ENCODE measurements at places on chromosomes 12 and 14.

- no peak for DNase-seq
These were observed 15.3 kb downstream of the CCDC62 start for GRCh38 chr12:122789637-122790036.

- no peak for DNase-seq
These were observed 391.1 kb downstream of the PAWR start for GRCh38 chr12:79299447-79300198.

DNA sequence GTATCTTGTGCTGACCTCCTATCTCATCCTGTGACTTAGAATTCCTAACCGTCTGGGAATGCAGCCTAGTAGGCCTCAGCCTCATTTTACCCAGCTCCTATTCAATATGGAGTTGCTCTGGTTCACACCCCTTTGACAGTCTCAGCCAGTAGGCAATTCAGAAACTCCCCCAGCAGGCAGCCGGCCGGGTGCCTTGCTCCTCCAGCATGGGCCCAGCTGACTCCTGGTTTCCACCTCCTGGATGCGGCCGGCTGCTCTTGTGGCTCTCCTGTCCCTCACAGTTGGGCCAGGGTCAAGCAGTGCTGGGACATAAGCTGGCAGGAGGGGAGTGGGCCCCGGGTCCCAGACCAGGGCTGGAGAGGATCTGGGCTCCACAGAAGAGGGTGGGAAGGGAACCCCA lies 58.2 kb downstream of the LRRC74A start:
- DNase-seq = no peak

GRCh38 chr12:3091382-3092241 lies 14.4 kb downstream of the TSPAN9 start:
- no peak for DNase-seq

- DNase-seq = no peak
These were observed 29.4 kb downstream of the PLEKHA5 start for GRCh38 chr12:19158923-19159322.

DNA sequence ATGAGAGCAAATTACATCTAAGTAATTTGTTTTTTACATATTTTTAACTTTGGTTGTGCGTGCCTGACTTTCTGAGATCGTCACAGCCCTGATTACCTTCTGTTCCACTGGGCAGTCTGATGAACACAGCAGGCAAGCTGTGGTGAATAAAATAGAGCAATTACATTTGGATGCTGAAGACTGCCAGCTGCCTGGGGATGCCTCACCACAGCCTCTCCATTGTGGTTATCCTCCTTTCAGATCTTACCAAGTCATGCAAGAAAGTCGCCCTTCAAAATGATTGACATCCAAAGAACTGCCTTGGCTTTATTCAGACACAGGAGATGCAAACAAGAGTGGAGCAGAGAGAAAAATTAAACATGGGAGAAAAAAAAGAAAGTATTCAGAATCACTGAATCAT lies 456.6 kb upstream of the TMPO start:
- DNase-seq = no peak

DNA sequence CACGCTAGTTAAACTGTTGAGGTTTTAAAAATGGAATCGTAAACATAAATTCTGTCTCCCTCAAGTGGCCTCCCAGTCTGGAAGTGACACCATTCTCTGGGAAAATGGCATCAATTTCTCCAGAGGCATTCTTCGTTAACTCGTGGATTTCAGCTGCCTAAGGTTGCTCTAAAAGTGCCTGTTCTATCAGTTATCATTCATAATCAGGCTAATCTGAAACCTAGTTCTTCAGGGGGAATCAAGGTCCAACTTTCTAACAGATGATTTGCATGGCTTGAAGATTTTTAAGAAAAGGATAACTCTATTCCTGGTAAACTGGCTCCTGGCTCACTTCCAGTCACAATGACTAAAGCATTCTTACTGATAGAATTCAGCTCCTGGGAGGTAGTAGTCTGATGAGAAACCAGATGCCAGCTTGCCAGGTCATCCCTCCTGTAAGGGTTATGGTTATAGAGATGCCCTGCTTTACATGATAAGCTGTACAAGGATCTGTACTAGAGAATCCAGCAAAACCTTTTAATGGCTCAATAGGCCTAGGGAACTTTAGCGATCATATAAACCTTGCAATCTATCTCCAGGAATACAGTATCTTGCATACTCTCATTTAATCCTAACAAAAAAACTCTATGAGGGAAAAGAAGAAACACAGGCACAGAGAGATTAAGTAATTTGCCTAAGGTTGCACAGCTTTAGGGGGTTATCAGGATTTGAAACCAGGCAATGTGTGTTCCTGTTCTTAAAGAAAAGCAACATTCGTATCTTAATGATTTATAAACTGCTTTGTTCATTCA lies 1.5 kb downstream of the L3HYPDH start:
- no peak for DNase-seq

- no peak for DNase-seq
These were observed 37.6 kb upstream of the JDP2 start for GRCh38 chr14:75390183-75390582.

DNA sequence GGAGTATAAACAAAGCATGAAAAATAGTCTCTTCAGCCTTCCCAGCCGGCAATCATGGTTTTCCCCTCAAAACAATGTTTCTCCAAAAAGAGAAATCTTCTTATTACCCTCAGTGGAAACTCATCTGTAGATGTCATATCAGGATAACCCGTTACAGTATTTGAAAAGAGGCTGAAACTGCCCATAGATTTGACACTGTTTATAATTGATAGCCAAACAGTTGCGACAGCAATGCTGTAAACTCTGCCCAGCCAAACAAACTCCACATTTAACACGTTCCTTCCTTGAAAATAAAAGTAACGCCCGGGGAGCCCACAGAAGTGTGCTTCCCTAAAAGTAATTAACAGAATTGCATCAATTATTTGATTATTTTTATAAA lies 201.3 kb upstream of the FOXN3 start:
- no peak for DNase-seq

DNA sequence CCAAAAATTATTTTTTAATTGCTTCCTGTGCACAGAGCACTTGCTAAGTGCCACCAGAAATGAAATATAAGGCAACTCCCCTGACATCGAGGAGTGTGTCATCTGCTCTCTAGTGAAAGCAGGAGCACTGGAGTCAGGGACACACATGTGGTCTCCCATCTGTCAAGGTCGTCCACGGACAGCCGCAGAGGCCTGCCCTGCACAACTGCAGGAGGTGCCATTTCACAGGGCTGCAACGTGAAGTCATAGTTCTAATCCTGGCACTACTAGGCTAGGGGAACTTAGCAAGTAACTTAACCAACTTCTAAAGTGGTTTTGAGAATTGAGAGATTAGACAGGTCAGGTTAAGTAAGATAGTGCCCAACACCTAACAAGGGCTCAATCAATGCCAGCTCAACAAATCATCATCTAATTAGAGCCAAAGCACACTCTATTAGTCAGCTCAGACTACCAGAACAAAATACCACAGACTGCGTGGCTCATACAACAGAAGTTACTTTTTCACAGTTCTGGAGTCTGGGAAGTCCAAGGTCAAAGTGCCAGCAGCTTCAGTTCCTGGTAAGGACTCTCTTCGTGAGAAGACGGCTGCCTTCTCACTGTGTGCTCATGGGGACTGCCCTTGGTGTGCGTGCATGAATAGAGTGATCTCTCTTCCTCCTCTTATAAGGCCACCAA lies 30.7 kb downstream of the FOXN3 start:
- no peak for DNase-seq

DNA sequence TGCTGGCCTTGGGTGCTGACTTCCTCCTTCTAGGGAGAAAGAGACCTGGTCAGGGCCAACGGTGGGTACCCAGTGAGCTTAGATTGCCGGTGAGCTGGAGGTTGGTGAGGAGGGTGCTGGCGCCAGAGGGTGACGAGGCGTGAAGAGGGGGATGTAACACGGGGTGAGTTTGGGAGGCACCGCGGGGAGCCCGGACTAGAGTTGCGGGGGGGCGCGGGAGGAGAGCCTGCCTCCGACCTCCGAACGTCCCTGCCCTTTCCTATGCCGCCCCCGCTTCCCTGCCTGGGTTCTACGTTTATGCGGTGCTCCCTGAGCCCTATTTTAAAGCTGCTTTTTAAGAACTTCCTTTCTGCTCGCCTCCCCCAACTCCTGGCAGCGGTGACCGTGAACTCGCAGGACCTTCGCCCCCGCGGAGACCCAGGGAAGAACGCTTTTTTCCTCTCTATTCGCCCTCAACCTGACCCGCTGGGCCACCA lies 18.6 kb downstream of the OR6S1 start:
- peak; percentile 19 for DNase-seq

- DNase-seq = no peak
These were observed 30.5 kb downstream of the RPH3A start for GRCh38 chr12:112822056-112822455.

- DNase-seq = no peak
These were observed 459.6 kb upstream of the RGS6 start for GRCh38 chr14:71472356-71473340.

DNA sequence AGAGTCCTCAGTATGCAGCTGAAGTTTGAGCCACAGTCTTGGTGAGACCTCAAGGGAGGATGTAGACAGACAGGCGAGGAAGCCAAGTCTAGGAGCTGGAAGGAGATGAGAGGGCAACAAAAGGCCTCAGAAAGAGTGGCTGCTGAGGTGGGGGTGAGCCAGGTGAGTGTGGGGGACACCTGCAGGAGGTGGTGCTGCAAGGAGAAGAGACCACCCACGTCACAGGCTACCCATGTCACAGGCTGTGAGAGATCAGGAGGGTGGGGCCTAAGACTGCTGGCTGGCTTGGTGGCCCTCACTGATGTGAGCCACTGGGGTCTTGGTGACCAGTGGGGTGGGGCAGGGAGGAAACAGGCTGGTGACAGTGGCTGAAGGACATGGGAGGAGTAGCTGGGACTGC lies 97.3 kb downstream of the KIF26A start:
- no peak for DNase-seq

DNA sequence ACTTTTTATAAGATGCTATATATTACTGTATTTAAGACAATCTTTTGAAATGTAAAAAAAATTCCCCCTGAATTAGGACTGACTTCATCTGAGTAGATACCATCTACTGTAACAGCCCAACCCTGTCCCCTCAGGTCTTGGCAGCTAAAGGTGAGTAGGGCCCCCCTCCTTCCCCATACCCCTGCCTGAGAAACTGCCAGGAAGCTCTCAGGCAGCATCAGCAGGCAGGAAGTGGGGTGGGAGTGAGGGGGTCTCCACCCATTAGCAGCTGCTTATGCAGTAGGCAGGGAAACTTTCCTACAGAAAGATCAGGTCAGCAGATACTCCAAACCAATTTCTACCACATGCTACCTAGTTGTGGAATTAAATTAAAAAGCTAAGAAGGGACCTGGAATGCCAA lies 62.5 kb downstream of the PAX9 start:
- DNase-seq = no peak

DNA sequence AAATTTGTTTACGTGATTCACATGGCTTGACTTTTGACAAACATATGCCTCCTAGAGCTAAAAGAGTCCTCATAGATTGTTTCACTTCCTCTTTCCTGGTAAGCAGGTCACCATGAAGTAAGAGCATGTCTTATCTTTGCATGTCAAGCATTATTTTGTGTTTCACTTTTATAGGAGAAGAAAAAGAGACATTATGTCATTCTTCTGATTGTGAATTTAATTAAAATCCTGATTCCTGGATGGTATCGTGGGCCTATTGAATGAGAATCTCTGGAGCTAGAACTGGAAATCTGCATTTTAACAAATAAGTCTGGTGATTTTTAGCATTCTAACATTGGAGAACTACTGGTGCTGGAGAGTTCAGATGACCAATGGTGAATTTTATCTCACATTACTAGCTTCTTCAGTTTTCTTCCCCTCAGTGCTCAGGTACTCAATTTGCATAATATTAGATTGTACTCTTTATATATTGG lies 218.6 kb upstream of the ATP2B1 start:
- no peak for DNase-seq

DNA sequence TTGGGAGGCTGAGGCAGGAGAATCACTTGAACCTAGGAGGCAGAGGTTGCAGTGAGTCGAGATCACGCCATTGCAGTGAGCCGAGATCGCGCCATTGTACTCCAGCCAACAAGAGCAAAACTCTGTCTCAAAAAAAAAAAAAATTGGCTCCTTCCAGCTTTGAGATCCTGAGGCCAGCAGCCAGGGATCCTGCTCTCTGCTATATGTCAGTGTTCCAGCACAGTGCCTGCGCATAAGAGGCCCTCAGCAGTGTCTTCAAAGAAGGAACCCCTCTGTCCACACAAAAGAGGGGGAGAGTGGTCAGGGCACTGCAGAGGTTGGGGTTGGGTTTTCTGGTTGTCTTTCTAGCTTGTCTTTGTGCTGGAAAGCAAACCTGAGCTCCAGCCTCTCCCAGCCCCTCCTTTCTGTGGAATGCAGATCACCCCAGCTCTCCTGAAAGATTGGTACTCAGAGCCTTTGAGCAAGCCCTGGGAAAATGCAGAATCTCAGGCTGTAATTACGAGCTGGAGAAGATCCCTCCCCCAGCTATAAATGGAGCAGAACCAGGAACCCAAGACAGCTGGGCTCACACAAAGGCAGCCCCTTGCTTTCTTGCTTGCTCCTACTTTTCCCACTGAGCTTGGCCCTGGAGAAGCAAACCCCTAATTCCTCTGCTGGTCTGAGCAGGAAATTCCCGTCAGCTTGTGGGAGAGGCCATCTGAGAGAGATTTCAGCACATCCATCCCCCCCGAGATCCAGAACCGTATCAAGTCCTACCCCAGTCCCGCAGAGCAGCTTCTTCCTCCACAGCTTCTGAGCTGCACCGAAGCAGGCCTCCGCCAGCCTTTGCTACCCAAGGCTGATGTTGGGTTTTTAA lies 205.7 kb downstream of the ZFP36L1 start:
- no peak for DNase-seq

DNA sequence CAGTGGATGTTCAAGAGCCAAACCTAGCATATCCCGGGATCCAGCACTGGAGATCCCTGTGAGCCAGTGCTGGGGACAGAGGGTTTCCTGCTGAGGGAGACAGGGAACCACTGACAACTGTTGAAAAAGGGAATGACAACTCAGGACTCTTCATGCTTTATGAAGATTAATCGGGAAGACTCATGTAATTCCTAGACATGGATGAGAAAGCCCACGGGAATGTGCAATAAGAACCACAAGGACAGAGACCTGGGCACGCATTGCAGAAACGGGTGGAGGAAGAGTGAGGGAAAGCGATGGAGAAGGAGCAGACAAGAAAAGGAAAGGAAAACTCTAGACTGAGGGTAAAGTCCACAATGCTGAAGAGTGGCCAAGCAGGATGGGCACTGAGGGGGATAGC lies 296.0 kb downstream of the PCNX1 start:
- DNase-seq = no peak

DNA sequence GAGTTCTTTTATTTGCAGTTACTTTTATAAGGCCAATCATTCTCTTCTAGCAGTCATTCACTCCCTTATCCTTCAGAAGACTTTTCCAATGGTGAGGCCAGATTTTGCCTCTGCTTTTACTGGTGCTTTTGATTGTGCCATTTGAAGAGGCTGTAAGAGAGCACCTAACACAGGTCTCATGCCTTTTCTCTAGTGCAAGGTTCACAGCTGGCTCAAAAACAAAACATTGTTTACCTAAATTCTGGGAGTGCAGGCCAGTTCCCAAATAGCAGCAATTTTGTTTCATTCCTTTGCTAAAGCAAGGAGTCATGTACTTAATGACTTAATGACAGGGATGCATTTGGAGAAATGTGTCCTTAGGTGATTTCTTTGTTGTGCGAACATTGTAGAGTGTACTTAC lies 192.0 kb downstream of the SYT10 start:
- no peak for DNase-seq

GRCh38 chr12:50221228-50222008 lies 54.2 kb upstream of the CERS5 start:
- no peak for DNase-seq
